ENCODE measurements at places on chromosomes 5 and 9. TPM values are rescaled to one million over a fixed set of nuclear protein-coding genes. Genes with fewer than 3 reads are reported as not detected.
A peak's percentile ranks its signal among the peaks of the same experiment; 100 is the strongest.

The EDIL3 gene
- not detected for total RNA-seq

DNA sequence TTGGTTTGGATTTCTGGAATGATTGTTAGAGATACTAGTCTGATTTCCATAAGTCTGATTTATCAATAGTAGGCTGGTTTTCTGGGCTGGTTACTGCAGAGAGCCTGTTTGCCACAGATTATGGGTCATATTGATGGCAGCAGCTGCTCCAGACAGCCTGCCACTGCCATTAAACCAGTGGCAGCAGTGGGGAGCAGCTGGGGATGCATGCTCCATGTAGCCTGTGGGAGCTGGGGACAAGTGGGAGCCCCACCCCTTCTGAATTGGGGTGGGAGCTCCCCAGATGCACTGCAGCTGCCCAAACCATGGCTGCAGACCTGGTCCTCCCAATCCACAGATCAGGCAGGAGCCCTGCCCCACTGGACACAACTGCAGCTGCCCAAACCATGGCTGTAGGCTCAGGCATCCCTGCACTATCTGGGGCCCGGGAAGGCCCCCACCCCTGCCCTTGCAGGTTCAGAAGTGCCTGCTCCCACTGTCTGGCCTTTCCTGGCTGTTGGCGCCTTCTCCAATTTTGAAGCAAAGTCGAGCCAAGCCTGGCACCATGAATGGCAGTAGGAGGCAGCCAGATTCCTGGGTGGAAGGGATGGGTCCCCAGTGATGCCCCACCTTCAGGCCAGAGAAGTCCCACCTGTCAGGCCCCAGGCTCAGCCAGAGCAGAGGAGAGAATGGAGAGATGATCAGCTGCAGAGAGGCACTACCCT, 402.9 kb upstream of the TYRP1 start:
- no peak for DNase-seq

The IL5 gene
- not detected for total RNA-seq

GRCh38 chr5:151174612-151175101, 17.1 kb upstream of the ANXA6 start:
- DNase-seq = no peak

GRCh38 chr9:125296843-125297372, 35.3 kb downstream of the GAPVD1 start:
- DNase-seq = no peak

GRCh38 chr5:30195036-30195435, 998.5 kb upstream of the CDH6 start:
- no peak for DNase-seq

DNA sequence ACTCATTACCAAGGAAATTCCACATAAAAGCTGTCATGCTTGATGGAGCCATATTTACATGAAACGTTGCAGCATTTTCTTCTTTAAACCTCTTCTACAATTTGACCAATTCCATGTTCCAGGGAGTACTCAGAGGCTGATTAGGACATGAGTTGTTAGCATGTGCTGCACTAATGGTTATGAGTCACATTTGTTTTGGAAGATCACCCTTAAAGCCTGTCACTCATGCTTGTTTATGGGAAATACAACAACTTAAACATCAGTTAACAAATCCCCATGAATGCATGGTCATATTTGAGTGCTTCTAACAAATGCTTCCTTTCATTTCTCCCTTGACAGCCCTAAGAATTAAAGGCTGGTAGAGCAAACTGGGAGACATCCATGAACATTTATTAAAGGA, 156.1 kb downstream of the GHR start:
- DNase-seq = no peak

The CDX1 gene
- total RNA-seq = not detected

The SV2C gene
- total RNA-seq = not detected

GRCh38 chr9:94613003-94613402, 19.4 kb upstream of the FBP2 start:
- no peak for DNase-seq

- DNase-seq = no peak
Measured at GRCh38 chr5:140672455-140673186, 755 bp downstream of the DND1 start.

GRCh38 chr5:153523211-153523610, 32.7 kb downstream of the GRIA1 start:
- no peak for DNase-seq

GRCh38 chr5:178940569-178941360, at the start of gene ZNF454:
Gene ZNF454, plus strand, starts transcription at chr5:178941198. Its CDS starts 1,594 bp downstream, at chr5:178942792.
- no peak for DNase-seq

The PCDHB2 gene
- total RNA-seq = not detected

The SOX30 gene
- total RNA-seq = 0.47 TPM

The TMEM232 gene
- total RNA-seq = 3.0 TPM

- DNase-seq = peak; percentile 23
Measured at GRCh38 chr9:38066914-38067858, 1.8 kb downstream of the SHB start.

DNA sequence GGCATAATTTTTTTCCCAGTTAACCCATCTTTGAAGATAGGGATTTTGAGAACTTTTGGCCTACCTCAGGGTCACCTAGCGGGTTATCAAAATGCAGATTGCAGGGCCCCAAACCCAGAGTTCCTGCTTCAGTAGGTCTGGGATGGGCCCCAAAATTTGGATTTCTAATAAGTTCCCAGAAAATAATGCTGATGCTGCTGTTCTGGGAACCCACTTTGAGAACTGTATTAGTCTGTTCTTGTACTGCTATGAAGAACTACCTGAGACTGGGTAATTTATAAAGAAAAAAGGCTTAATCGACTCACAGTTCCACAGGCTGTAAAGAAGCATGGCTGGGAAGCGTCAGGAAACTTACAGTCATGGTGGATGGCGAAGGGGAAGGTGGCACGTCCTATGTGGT, 182.2 kb upstream of the DMRT1 start:
- no peak for DNase-seq

The PTPRD gene
- 0.24 TPM for total RNA-seq

DNA sequence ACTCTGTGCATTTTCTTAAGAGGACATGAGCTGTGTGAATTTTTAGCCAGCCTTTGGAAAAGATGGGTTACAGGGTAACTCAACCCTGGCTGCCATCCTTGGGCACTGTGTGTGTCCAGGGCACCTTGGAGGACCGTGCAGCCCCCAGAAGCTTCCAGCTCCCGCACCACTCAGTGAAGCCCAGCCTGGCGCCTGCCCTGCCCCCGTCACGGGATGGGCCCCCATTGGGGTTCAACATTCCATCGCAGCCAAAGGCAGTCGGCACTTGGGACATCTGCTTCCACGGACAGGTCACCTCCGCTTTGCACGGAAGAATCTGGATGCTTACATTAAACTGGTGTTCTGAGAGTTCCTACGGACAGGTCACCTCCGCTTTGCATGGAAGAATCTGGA, 1.9 kb upstream of the SLC6A18 start:
- no peak for DNase-seq

The CAVIN4 gene
- not detected for total RNA-seq

The DNM1 gene
- total RNA-seq = 0.86 TPM

GRCh38 chr5:132378580-132378979, 9.1 kb downstream of the SLC22A5 start:
- no peak for DNase-seq

GRCh38 chr9:89096807-89097206, 81.8 kb downstream of the SHC3 start:
- no peak for DNase-seq

The DEPDC1B gene
- total RNA-seq = 0.44 TPM

The C9orf50 gene
- not detected for total RNA-seq

The THBS4 gene
- 0.20 TPM for total RNA-seq

The SLC22A4 gene
- not detected for total RNA-seq

The CENPH gene
- total RNA-seq = 13.5 TPM

The ECM2 gene
- total RNA-seq = not detected

The SH3TC2 gene
- not detected for total RNA-seq

The TAF11L5 gene
- not detected for total RNA-seq

GRCh38 chr9:84340535-84340934, at the start of gene SLC28A3:
Gene SLC28A3, minus strand, starts transcription at chr9:84340758. Its CDS starts 125 bp downstream, at chr9:84340633.
- DNase-seq = no peak

- no peak for DNase-seq
Measured at GRCh38 chr9:111058166-111058565, 19.9 kb upstream of the LPAR1 start.

GRCh38 chr5:191949-192690, 825 bp downstream of the LRRC14B start:
- DNase-seq = no peak

DNA sequence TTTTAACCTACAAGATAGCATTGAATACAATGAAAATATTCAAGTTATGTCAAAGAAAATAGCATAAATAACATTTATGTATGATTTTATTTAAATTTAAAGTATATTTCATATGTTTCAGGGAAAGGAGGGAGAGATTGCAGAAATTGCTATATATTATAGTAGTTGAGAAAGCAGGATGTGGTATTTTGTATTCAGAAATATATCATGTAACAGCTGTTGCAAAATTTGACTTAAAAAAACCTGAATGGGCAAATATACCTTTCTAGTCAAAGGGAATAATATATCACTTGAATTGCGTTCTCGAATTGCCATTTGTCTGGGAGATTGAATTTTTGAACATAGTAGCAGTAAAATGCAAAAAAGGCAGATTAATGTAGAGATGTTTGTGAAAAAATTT, 80.6 kb downstream of the PAM start:
- no peak for DNase-seq

DNA sequence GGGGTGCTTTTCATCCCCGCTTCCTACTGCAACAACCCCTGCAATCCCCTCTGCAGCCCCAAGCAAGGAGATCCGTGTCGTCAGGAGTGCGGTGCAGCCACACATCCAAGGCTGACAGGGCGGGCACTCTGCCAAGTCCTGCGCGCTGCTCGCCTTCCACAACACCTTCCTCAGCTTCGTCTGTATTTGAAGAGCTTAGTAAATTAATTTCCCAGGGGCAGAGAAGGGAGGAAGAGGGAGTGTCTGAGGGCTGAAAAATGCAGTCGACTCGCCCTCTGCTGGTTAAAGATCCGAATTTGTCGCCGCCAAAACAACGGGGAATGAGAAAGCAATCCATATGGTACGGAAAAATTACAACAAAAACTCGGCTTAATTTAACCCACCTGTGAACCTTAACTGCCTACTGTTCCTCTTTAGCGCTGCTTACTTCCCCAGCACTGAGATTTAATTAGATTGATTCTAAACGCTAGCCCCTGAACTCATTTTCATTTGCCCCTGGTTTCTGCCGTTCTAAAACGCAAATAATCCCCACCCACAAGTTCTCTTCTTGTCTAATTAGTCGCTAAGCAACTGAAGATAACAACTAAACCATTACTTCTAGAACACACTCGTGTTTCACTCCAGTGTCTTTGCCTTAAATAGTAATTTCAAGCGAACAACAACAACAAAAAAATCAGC, 10.9 kb upstream of the PCDHB1 start:
- no peak for DNase-seq

DNA sequence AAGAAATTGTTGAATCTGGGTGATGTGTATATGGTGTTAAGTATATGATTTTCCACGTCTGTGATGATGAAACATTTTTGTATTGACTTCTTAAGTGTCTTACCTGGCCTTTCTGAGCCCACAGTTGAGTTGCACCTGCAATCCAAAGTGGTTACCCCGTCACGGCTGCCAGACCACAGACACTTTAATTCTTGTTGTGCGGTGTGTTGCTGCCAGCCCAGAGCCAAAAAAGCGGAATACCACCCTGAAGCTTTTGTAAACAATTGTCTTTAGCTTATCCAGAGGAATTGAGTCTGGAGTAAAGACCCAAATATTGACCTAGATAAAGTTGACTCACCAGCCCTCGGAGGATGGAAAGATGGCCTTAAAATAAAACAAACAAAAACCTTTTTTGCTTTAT, 35.1 kb downstream of the MTAP start:
- DNase-seq = no peak

The GBGT1 gene
- total RNA-seq = 49.5 TPM

DNA sequence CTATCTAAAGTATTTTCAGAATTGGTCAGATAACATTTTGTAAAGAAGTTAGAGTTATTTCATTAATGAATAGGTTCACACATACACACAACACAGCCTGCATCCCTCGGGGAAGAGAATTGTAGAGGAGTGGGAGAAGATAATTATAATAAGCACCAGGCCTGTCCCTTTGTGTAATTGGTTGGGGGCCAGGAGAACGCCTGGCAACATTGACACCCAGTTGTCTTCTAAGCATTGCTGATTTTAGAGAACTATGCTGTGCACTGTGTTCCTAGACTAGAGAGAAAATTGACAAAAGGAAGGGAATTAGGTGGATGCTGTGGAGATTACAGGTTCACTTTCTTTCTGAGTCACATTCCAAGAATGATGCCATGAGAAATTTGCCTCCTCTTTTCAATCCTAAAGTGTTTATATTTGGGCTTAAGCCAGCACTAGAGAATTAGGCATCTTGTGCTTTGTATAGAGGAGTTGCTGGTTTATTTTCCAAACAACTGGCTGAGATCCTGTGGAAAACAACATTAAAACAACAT, 247.6 kb downstream of the COX7C start:
- DNase-seq = no peak

GRCh38 chr9:129146441-129146941, 31.6 kb downstream of the IER5L start:
- DNase-seq = no peak

DNA sequence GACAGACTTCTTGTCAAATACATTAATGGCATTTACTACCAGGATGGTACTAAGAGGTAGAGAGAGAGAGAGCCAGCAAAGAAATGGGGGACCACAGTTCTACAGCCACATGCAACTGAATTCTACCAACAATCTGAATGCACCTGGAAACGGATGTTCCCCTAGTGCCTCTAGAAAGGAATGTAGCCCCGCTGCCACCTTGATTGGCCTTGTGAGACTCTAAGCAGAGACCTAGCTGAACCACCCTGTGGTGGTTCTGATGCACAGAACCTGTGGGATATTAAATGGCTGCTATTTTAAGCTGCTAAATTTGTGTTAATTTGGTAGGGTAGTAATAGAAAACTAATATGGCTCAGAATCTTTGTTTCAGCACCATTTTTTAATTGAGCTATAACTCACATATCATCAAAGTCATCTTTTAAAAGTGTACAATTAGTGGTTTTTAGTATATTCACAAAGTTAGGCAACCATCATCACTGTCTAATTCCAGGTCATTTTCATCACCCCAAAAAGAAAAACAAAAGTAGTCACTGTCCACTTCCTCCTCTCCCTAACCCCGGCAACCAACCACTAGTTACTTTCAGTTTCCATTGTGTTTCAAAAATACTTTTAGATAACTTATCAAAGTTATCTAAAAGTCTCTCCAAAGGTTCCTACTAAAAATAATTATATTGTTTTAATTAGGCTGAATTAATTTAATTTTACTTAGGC, 51.7 kb downstream of the CPLANE1 start:
- DNase-seq = no peak

GRCh38 chr5:103927739-103928138, 365.1 kb upstream of the NUDT12 start:
- no peak for DNase-seq

- DNase-seq = no peak
Measured at GRCh38 chr5:126917918-126918614, 112.3 kb downstream of the MARCHF3 start.
